ENCODE measurements at places on chromosomes 11 and 22. TPM values are rescaled to one million over a fixed set of nuclear protein-coding genes. Genes with fewer than 3 reads are reported as not detected.

DNA sequence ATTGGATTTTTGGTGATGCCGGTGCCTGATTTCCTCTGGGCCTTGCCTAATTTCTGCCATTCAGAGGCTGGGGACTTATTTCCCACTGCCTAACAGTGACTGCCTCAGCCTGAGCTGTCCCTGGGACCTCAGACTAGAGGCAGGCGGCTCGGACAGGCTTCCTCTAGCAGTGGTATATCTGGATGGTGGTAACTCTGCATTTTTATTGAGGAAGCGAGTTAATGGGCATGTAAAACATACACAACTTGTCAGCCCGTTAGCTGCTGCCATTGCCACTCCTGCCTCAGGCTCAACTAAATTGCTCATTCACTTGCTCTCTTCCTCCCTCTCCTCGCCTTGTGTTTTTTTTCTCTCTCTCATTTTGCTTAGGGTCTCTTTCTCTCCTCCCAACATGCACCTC lies 561.6 kb downstream of the BUD13 start:
- no peak for DNase-seq

DNA sequence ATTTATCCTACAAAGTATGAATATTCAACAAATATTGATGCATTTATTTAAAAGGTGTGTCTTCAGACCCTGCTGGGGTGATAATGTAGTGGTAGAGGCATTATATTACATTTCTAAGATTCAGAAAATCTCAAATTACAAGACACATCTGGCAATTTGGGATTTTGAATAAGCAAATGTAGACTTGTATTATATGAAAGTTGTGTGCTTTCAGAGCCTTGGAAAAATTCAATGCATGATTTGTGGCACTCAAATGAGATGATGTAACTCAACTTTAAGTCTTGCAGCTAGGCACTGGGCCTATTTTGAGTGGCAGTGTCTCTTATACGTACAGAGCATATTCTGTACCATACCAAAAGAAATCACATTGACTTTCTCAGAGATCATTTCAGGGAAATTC lies 214.4 kb downstream of the ETS1 start:
- no peak for DNase-seq

DNA sequence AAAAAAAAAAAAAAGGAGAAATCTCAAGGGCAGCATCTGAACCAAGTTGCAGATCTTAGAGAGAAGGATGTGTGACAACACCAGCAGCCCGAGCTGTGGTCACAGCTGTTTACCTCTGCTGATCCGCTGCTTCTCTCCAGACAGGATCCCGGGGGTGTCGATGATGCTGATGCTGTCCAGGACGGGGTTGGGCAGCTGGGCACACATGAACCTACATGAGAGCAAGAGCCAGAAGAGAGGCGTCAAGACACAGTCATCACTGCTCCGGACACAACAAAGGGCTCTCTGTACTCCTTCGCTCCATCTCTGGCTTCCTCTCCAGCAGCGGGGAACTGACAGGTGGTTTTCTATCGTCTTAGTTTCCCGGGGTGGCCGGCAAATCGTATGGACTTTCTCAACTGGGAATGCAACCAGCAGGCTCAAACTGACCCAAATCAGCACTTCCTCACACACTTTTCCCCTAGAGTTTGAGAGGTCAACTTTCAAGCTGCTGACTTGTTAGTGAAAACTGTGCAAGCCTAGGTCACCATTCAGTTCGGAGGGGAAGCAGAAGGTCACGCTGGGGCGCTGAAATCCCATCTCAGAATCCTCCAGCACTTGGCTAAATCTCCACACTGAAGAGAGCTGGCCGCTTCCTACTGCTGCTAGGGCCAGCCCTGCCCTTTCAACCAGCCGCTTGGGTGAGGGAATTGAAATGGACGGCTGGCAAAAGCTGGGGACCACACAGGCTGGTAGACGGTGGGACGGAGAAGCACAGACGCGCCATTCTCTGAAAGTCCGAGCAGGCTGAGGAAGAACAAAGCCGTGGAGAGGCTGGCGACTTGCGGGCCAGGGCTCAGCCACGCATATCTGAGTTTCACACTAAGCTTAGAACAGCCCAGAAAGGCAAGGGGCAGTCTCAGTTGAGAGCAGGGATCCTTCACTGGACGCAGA lies 3.8 kb downstream of the EHD1 start:
- no peak for DNase-seq

DNA sequence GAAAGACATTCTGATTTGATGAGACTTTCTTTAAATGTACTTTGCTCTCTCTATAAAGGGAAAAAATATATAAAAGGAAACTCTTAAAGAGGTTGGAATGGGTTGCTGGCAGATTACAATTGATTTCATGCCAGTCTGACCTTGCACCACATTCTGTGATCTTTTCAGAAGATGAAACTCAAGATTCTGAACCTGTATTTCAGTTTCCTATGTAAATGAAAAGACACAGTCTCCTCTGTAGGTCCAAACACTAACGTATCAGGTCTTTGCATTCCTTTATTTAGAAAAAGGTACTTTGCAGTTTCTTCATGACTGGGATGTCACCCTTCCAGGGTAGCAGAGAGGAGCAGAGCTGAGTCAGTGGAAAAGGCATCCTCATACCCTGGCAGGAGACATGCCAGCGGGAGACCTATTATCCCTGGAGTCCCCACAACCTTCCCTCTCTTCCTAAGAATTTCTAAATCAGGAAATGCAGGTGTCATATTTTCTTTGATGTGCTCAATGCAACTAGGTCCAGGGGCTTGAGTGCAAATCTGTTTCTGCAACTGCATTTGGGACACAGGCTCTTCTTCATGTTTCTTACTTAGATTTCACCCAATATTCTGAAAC lies 282.6 kb downstream of the CADM1 start:
- no peak for DNase-seq

GRCh38 chr22:29877620-29878019 lies 5.4 kb upstream of the MTMR3 start:
- DNase-seq = no peak

DNA sequence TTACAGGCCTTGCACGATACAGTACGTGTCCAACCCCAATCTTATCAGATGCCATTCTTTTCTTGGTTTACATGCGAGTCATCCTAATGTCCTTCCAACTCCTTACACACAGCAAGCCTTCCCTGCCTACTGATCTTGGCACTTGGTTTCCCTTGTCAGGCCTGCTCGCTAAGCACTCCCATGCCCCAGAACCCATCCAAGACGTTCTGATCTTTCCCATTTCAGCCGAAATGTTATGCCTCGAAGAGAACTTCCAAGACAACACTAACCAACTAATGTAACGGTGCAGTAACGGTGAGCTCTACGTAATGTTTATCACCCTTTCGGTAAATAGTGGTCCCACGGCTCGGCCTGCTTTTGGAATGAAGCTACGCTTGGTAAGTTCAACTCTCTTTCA lies 521 bp downstream of the PES1 start:
- DNase-seq = no peak

DDT gene
- polyA plus RNA-seq = 63.2 TPM

CNTF gene
- 0.97 TPM for polyA plus RNA-seq

RAB1B gene
- polyA plus RNA-seq = 126 TPM

LINC01488 gene
- polyA plus RNA-seq = not detected

MS4A6E gene
- not detected for polyA plus RNA-seq

OR51E2 gene
- polyA plus RNA-seq = 0.64 TPM

Data from right renal pelvis (tissue), 4 donors.